Kidney glomerular epithelial cell (primary cell): ENCODE measurements at places on chromosomes 1 and 21.

GRCh38 chr1:171717062-171717718 lies 24.7 kb downstream of the VAMP4 start:
- DNase-seq, result no peak

DNA sequence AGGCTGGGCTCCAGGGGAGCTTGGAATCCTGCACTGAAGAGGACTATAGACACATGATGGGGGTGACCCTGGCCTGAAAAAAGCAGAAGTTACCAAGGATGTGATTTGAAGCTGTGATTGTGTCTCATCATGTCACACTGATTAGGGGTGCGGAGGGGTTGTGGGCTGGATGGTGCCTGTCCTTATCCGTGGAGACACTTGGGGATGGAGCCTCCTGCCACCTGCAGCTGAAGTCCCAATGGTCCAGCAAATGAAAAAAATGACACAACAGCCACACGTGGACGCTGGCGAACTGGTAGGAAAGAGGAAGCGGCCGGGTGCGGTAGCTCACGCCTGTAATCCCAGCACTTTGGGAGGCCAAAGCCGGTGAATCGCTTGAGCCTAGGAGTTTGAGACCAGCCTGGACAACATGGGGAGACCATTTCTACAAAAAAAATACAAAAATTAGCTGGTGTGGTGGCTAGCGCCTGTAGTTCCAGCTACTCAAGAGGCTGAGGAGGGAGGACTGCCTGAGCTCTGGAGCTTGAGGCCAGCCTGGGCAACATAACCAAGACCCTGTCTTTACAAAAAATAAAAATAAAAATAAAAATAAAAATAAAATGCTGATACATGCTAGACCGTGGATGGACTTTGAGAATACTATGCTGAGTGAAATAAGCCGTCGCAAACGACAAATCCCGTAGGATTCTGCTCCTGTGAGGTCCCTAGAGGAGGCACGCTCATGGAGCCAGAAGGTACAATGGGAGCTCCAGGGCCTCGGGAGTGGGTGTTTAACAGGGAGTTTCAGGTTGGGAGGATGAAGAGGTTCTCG lies 838 bp upstream of the IBA57 start:
- no peak for DNase-seq

DNA sequence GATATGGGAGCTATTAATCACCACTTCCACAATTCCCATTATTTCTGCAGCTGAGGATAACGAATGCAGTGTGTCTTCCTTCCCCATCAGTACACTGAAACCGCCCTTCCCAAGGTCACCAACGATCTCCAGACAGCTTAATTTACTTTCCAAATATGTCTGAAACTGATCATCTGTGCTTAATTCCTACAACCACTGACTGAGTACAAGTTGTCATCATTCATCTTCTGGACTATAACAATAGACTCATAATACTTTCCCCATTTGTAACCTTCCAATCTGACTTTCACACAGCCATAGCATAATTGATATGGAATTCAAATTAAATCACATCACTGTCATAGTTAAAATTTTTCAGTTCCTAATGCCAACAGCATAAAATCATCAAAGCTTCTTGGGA lies 17.4 kb downstream of the DNM3 start:
- no peak for DNase-seq

GRCh38 chr1:22288593-22289241 lies 145.8 kb upstream of the WNT4 start:
- DNase-seq, result no peak

DNA sequence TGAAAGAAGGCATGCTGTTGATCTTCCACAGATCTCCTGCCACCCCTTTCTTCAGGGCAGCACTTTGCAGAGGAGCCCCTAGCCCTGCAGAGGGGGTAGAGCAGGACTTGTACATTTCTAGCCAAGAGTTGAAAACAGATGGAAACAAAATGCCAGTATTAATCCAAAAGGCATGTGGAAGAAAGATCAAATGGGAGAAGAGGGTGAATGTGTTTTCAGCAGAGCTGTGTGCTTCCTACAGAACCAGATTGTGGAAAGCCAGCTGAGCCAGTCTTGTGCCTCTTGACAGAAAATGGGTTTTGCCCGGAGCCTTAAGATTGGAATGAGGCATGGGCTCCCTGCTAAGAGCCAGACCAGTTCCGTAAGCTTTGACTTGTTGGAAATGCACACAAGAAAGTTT lies 105.2 kb upstream of the TSPAN2 start:
- no peak for DNase-seq

DNA sequence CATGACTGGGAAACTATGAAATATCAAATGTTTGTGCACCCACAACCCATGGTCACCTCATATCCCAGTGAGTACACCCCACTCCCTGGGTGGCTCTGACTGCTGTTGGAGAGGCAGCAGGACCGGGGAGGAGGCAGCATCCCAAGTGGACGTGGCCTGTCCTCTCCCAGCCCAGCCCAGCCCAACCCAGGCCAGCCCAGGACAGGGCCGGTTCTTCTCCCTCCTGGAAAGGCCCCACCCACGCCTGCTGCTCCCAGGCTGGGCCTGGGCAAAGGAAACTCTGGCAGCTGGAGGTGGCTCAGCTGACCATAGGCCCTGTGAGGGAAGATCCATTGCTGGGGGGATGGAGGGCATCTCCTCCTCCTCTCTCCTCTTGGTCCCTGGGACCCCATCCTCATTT lies 19.1 kb downstream of the MATN1 start:
- DNase-seq, result no peak

GRCh38 chr1:50458507-50458906 lies 35.3 kb upstream of the DMRTA2 start:
- DNase-seq, result no peak

GRCh38 chr1:9889411-9889810 lies 20.7 kb downstream of the CTNNBIP1 start:
- DNase-seq, result no peak

- peak; percentile 22 for DNase-seq
Measured at GRCh38 chr21:38139380-38140168, 117.2 kb upstream of the KCNJ15 start.

DNA sequence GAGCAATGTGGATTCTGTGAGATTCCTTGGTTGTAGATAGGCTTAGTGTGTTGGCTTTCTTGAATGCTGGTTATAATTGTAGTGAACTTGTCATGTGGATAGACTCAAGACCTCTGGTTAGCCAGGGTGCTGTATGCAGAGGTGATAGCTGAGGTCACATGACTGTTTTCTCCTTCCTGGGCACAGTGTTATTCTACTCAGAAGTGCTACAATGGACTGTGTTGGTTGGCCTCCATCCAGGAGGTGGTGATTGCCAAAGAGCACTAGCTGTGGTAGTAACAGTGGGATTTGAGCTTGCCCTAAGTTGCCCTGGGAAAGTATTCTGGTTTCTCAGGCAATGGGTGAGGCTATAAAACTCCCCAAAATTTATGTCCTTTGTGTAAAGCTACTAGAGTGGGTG lies 71.6 kb downstream of the SH3BGR start:
- DNase-seq, result no peak

DNA sequence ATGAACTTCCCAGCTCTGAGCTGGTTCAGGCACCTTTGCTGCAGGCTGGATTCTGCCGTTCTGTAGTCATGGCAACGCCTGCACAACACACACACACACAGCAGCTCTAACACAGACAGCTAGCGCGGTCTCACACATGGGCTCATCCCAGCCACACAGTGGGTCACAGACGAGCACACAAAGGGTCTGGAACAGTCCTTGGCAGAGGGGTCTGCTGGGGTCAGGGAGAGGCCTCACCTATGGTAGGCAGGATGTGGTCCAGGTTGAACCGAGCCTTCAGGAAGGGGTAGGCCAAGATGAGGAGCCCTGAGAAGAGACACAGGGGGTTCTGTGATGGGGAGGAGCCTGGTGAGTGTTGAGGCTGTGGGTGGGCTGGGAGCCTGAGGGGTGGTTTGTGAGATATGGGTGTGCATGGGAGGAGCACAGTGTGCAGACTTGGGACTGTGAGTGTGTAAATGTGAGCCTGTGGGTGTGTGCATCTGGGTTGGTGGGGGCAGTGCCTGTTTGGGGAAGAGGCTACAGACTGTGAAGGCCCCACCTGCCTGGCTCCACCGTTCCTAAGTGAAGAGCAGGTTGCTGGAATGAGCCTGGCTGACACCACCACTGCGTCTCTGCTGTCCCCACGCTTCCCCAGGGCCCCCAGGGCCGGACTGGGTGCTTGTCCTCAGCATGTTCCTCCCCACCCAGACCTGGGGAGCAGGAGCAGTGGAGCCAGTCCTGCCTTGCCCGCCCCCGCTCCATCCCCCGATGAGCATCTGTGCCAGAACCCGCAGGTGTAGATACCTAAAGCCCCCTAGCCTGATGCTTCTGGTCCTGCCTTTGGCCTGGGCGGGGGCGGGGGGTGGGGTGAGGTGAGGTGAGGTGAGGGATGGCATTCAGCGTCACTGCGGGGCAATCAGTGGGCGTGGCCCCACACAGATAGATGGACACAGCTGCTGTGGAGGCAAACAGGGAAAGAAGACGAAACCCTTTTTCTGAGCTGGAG lies 1.5 kb downstream of the KNCN start:
- no peak for DNase-seq

DNA sequence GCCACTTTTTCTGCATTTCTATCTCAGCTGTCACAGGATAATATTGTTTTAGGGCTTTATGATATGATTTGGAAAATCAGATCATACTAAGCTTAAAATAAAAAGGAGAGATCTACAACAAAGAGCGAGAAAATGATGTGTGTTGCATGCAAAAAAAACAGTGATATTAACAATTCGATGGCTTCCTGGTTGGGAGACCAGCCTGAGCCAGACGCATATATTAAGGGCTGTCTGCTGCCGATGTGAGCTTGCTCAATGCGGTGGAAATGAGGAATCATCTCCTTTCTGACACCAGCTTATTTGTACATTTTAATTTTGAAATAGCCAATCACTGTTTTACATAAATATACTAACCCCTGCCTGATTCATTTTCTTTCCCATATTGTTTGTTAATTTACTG lies 862.6 kb downstream of the USP25 start:
- DNase-seq, result no peak

DNA sequence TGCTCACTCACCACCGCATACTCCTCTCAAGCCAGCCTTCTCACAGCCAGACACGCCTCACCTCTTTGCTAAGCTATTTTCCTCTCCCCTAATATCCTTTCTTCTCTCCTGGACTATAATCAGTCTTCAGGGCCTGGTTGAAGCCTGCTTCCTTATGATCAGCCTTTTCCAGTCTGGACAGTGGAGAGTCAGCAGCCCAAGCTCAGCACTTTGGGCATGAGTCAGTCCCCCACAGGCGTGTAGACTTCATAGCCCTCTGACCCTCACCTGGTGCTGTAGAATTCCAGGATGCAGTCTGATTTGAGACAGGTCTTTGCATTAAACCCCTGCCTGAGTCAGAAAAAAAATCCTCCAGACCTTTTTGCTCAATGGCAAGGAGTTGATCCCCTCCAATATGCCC lies 2.5 kb downstream of the HPCAL4 start:
- no peak for DNase-seq

GRCh38 chr1:67850151-67850551 lies 16.9 kb upstream of the GNG12 start:
- DNase-seq, result peak; percentile 76

DNA sequence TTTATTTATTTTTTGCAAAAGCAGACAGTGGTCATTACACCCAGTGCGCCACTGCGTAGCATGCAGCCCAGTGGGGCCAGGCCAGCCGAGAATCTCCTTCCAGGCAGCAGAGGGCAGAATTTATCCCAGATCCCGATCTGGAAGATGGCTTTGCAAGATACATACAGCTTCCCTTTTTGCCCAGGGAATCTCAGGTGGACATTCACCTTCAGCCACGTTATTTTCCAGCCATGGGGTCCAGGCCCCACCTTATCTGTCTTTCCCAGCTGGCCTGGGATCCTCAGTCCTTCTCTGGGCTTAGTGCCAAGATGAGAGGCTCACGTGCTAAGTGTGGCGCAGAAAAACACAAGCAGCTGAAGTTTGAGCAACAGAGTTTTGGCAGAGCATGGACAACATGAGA lies 123.6 kb downstream of the AJAP1 start:
- no peak for DNase-seq

DNA sequence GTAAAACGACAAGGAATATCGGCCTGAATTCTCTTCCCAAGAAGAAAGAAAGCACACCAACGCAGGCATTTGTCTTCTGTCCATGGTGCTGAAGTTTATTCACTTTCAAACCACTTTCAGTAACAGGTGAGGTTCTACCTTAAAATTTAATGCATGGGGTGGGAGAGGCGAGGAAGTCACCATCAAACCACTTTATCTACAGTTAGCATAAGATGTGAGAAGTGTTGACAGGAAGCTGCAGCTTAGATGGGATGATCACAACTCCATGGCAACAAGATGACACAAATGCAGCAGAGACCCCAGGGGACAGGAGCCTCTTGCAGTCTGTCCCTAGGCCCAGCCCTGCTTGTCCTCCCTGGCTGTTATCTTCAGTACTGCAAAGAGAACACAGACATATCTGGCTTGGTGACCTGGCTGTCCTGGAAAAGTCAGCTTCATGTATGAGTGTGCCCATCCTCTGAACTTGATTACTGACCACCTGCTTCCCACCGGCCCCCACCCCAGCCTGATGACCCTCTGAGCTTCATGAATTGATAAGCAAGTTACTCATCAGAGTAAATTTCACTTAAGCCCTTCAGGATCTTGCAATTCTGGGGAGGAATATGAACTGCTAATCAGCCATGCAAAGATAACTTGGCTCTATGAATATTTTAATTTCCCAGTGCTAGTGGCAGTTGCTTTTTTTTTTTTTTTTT lies 1.8 kb downstream of the NPPA start:
- no peak for DNase-seq

- no peak for DNase-seq
Measured at GRCh38 chr1:98188774-98189173, 267.9 kb upstream of the DPYD start.

- no peak for DNase-seq
Measured at GRCh38 chr1:36855699-36856494, 178.4 kb downstream of the GRIK3 start.

DNA sequence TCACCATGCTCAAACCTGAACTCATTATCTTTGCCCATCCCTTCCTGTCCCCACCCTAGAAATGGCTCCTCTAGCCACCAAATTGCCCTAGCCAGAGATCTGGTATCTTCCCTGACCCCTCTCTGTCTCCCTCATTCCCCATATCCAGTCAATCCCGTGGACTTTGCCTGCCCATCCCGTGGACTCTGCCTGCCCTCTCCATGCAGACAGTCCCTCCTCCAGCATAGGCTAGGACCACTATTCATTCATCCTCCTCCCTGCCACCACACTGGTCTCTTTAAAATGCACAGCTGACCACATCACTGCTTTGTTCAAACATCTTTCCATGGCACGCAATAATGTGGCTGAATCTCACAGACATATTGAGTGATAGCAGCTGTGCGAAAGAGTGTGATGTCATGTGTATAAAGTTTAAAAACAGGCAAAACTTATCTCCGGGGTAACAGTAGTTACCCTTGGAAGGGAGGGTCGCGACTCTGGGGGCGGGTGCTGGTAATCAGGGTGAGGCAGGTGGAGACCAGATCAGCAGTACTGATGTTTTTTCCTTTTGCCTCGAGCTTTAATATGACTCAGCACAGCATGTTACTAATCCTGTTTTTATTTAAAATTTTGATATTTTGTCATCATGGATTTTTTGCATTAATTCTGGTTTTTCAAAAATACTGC lies 4.8 kb upstream of the SLC2A1 start:
- DNase-seq, result no peak
